NCI-H460 (cell line): ENCODE measurements at places on chromosomes 5 and 9. TPM values are rescaled to one million over a fixed set of nuclear protein-coding genes. Genes with fewer than 3 reads are reported as not detected.

Gene HSPA5
- 226 and 266 TPM in 2 replicates for total RNA-seq

Gene MACIR
- 31.8 and 32.2 TPM in 2 replicates for total RNA-seq

Gene PDE8B
- 1.5 and 1.9 TPM in 2 replicates for total RNA-seq

Gene SGTB
- 26.0 and 30.3 TPM in 2 replicates for total RNA-seq

Gene GFI1B
- total RNA-seq, result not detected in 2 replicates

Gene GABRA6
- total RNA-seq, result not detected in 2 replicates

Gene SH3PXD2B
- 11.5 and 14.9 TPM in 2 replicates for total RNA-seq

Gene LIX1
- not detected in 2 replicates for total RNA-seq

Gene GAS1
- 5.0 and 5.4 TPM in 2 replicates for total RNA-seq

Gene TEX10
- total RNA-seq, result 38.9 and 42.3 TPM in 2 replicates

Gene GPR21
- total RNA-seq, result 0.20 and 0.49 TPM in 2 replicates

Gene BTNL8
- 0.32 TPM in 1 of 2 replicates, not detected in the other for total RNA-seq

Gene CAVIN4
- total RNA-seq, result 0.67 and 1.4 TPM in 2 replicates

Gene MYMK
- total RNA-seq, result not detected in 2 replicates

Gene GRXCR2
- not detected in 2 replicates for total RNA-seq
